ENCODE measurements at places on chromosomes 12 and 14.

DNA sequence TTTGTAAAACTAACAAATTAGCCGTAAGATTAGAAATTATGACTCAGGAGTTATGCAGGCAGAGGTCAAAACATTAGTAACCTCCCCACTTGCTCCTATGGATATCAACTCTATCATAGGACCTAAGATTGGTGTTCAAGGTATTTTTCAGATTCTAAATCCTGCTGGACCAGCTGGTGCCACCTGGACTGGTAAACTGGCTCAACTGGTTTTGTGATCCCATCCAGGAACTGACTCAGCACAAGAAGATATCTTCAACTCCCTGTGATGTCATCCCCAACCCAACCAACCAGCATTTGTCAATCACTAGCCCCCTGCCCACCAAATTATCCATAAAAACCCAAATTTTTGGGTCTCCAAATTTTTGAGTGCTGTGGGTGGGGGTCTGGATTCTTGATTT lies 98.1 kb upstream of the OR4E1 start:
- DNase-seq: no peak

- DNase-seq: no peak
Observed at GRCh38 chr12:109386059-109386433, 38.3 kb downstream of the MYO1H start.

DNA sequence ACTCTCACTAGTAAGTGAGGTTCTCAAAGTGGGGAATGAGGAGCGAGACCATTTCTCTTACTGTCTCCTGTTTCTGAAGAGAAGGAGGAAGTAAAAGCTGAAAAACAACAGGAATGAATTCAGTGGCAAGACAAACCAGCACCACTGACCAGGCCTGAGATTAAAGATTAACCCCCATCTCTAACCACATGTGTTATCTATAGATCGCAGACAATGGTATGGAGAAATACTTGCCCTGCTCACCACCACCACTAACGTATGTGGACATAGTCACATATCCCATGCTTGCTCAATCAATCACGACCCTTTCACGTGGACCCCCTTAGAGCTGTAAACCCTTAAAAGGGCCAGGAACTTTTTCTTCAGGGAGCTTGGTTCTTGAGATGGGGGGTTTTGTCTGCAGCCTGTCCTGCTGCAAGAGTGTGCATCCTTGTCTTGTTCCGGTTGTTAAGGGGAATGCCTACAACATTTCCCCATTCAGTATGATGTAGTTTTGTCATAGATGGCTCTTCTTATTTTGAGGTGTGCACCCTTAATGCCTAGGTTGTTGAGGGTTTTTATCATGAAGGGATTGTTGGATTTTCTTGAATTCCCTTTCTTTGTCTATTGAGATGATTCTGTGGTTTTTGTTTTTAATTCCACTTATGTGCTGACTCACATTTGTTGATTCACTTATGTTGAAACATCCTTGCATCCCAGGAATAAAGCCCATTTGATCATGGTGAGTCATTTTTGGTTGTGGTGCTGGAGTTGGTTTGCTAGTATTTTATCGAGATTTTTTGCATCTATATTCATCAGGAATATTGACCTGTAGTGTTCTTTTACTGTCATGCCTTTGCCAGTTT lies 698.8 kb upstream of the LMO3 start:
- DNase-seq: no peak

DNA sequence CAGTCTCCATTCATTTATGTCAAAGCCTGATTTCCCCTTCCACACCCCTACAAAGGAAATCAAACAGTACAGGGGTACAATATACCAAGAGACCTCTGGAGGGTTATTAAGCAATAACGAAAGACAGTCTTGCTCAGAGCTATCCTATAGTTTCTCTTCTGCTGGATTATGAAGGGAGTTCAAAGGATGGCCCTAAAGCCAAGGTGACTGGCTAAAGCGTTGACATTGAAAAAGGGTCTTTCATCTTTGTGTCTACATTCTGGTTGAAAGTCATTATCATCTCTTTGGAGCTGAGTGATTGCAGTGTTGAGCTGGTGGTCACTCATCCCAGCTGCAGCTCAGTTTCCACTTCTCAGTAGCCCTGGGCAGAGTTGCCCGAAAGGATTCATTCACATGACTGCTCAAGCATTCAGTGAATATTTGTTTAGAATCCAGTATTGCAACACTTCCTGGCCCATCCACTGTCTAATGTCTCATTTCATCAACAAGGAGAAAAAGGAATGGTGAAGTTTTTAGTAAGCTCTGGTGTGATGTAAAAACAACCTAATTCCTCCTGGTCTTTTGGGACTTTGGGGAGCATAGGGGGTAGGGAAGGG lies 19.2 kb upstream of the TBX5 start:
- no peak for DNase-seq

DNA sequence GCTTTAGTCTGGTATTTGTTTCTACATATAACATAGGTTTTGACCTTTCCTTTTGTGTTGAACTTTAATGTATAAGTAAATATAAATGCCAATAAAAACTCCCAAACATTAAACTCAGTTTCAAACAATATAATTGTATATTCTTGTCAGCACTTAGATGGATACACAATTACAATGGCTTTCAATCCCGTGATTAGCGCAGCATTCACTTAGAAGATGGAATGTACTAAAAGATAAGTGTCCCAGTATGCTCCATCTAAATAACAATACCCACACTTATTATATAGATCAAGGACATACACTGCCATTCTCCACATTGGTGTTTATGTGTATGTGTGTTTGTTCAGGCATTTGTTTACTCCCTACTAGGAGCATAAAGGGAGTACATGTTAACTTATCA lies 193.1 kb downstream of the SOX5 start:
- no peak for DNase-seq

GRCh38 chr12:93191956-93192355 lies 185.8 kb upstream of the NUDT4 start:
- no peak for DNase-seq

All from GM13977 (cell line).